ENCODE measurements at places on chromosomes 7 and 10. TPM values are rescaled to one million over a fixed set of nuclear protein-coding genes. Genes with fewer than 3 reads are reported as not detected.

The CNPY4 gene
- total RNA-seq: 12.6 TPM

The VSTM2A gene
- total RNA-seq: not detected

The GPR158 gene
- total RNA-seq: not detected

The SPACDR gene
- not detected for total RNA-seq

The WEE2 gene
- not detected for total RNA-seq

The HOXA5 gene
- total RNA-seq: 1.2 TPM

The CYP2C19 gene
- not detected for total RNA-seq

The GBX1 gene
- not detected for total RNA-seq

The MINDY4 gene
- total RNA-seq: 44.0 TPM

The SLC29A4 gene
- 0.14 TPM for total RNA-seq

The SEMA3E gene
- 15.2 TPM for total RNA-seq

The XRCC2 gene
- 0.14 TPM for total RNA-seq

The IFIT1B gene
- not detected for total RNA-seq

The OR9A2 gene
- total RNA-seq: not detected

The ANLN gene
- 2.4 TPM for total RNA-seq

The ACBD7 gene
- 0.63 TPM for total RNA-seq

The CYCS gene
- total RNA-seq: 16.8 TPM

The SPDYE16 gene
- 0.28 TPM for total RNA-seq

The PNLIPRP3 gene
- total RNA-seq: 1.1 TPM

The AGMO gene
- 3.0 TPM for total RNA-seq

The SVIL gene
- 349 TPM for total RNA-seq

The C10orf90 gene
- total RNA-seq: not detected

The BAZ1B gene
- total RNA-seq: 65.3 TPM

The LRRC61 gene
- total RNA-seq: 10.2 TPM

The HOXA1 gene
- total RNA-seq: not detected

The CNTNAP2 gene
- not detected for total RNA-seq

The STK17A gene
- total RNA-seq: 42.4 TPM

The STN1 gene
- 30.6 TPM for total RNA-seq

The TAS2R4 gene
- total RNA-seq: 0.81 TPM

The TMEM270 gene
- not detected for total RNA-seq

The ZC3HAV1 gene
- 32.5 TPM for total RNA-seq

The RPS24 gene
- 1,219 TPM for total RNA-seq

The EPDR1 gene
- total RNA-seq: 98.8 TPM

The SNCG gene
- 50.9 TPM for total RNA-seq

The LRIT1 gene
- not detected for total RNA-seq

The CAMK2B gene
- 2.8 TPM for total RNA-seq

The ANKRD61 gene
- not detected for total RNA-seq

The TNS3 gene
- total RNA-seq: 151 TPM

The PTF1A gene
- total RNA-seq: not detected

The C10orf67 gene
- not detected for total RNA-seq

The CYP3A5 gene
- total RNA-seq: 5.4 TPM

The CNPY1 gene
- total RNA-seq: not detected

The TFR2 gene
- 0.35 TPM for total RNA-seq

The SEMA4G gene
- total RNA-seq: 3.5 TPM

The OR2A1 gene
- total RNA-seq: 0.14 TPM

The WDR11 gene
- total RNA-seq: 51.3 TPM

The CDC123 gene
- 74.2 TPM for total RNA-seq

The FRG2B gene
- total RNA-seq: not detected

The OR6B1 gene
- total RNA-seq: not detected

The ITPRID1 gene
- total RNA-seq: not detected

The DKK1 gene
- total RNA-seq: 0.78 TPM

The NRAP gene
- not detected for total RNA-seq

The ARMC3 gene
- total RNA-seq: not detected

The GFRA1 gene
- total RNA-seq: 9.3 TPM

The SPDYE6 gene
- total RNA-seq: not detected
